NCI-H748 treated with DMSO at 0.1 percent for 48 hours (cell line): ENCODE measurements at places on chromosomes 2 and 18.

DNA sequence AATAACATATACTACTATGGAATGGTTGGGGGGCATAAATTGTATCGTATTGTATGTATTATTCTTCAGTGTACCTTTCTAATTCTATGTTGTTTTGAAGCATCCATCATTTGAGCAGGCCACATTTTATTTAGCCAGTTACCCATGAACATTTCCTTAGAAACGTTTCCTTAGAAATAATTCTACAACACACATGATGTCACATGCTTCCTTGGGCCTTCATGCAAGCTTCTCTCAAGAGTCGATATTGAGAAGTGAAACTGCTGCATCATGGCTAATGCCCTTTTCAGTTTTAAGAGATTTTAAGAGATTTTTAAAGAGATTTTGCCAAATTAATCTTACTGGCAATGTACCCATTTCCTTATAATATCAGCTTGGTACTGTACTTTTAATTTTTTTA, 63.9 kb downstream of the ALPK2 start:
- no peak for DNase-seq

- no peak for DNase-seq
These were observed 29.8 kb downstream of the TSHZ1 start for GRCh38 chr18:75240433-75240832.

DNA sequence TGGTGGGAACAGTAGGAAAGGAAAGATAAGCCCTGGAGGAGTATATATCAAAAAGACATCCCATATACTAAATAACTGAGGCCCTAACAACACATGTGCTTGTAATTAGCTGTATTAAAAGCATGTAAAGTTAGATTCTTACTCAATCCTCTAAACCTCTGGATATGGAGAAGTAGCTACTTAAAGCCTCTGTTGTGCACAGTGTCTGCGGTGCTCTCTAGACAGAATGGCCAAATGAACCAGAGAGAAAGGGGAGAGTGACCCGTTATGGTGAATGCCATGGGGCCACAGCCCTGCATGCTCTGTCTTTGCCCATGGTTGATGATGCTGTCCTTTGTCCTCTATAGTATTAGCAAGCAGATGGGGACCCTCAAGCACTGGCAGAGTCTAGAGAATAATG, 104.4 kb upstream of the SLC8A1 start:
- no peak for DNase-seq

- no peak for DNase-seq
These were observed 41.6 kb downstream of the MGAT5 start for GRCh38 chr2:134295441-134295840.

DNA sequence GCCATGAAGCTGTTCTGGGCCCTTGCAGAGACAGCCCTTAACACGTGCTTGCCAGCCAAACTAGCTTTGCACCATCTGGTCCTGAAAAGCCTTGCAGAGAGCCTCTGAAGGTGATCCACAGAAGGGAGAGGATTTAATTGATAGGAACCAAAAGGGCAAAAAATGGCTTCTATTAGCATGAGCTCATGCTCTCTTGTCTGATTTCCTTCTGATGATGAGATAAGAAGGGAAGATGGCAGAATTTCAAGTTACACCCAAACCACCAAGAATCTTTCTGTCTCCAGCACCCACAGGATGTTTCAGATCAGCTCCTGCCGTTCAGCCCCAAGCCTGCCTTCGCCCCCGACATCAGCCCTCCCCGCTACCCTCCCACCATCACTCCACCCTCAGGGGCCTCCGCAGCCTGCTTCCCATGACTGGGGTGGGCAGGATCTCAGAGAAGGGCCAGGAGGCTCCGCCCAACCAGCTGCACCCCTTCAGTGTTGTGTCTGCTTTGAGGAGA, 23.4 kb upstream of the GLI2 start:
- no peak for DNase-seq

DNA sequence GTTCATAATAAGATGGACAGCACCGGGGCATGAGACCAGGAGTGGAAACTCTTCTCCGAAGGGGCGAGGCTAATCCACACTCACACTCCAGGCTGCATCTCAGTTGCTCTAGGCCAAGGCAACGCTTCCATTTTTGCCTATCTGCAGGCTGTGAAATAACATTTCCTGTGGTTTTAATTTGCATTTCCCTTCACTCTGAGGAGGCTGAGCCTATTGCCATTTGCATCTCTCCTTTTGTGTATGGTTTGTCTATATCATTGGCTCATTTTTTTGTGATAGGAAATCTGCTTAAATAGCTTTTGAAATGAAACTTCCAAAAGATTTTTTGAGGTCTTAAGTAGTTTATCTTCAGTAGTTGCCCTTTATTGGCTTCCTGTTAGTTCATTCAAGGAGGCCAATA, 57.6 kb downstream of the TPGS2 start:
- DNase-seq = no peak

GRCh38 chr2:28150236-28150915, 242.3 kb upstream of the FOSL2 start:
- DNase-seq = no peak

GRCh38 chr18:8121101-8121500, 488.1 kb upstream of the RAB12 start:
- DNase-seq = no peak

- DNase-seq = no peak
These were observed 33.2 kb downstream of the RAPH1 start for GRCh38 chr2:203501873-203502272.

GRCh38 chr2:108613261-108614042, 79.2 kb downstream of the LIMS1 start:
- no peak for DNase-seq

GRCh38 chr2:176158186-176158591, 1.1 kb downstream of the HOXD3 start:
- peak; percentile 71 for DNase-seq

DNA sequence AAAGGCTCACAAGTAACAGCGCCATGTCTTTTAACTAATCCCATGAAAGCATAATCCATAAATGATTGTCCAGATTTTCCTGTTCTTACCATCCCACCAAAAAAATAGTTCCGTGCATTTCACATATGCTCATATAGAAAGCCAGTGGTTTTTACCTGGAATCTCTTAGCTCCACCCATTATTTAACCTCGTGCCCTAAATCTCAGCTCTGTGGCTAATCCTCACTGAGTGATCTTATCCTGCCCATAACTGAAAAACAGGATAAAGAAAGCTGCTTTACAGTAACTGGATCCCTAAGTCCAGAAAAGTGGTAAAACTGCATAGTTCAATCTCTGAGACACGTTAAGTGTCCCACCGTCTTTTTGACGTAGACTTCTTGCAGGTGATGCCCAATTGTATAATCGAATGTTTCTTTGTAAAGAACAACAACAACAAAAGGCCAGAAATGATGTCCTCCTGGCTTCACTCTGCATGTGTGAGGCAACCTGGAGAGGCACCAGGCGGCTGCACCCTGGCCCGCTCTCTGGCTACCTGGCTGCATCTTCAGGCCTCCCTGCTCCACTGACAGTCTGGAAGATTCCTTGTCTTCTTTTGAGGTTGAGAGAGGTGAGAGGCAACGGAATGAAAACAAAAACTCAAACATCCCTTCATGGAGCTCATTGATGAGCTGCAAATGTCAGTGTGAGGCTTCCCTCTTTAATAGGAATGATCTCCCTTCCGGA, 38.6 kb downstream of the FEZ2 start:
- no peak for DNase-seq

GRCh38 chr18:22542406-22542835, 124.7 kb upstream of the CTAGE1 start:
- DNase-seq = no peak

DNA sequence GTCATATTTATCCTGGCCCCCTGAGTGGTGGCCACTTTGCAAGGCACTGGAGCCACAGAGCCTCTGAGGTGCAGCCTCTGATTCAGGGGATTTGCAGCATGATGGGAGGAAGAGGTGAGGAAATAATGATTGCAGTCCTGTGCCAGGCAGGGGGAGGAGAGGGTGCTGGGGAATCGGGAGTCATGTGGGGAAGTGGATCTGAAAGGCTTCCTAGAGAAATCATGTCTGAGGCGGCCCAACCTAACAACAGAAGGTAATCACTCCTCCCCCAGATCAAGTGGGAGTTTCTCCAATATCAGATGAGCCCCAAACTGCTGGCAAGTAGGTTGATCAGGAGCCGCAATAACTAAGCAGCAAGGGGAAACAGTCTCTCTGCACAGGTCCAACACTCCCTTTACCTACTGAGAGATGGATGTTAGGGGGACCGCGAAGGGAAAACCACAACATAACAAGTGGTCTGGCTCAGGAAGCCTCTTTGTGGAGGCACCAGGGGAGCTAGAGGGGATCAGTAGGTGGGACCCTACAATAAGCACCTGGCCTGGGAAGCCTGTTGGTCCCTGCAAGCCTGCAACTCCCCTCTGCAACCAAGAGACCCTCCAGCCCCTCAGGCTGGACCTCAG, 71.8 kb upstream of the NPAS2 start:
- DNase-seq = no peak

- no peak for DNase-seq
These were observed 4.7 kb upstream of the KCNE4 start for GRCh38 chr2:223047260-223047761.

- no peak for DNase-seq
These were observed 236.5 kb downstream of the CELF4 start for GRCh38 chr18:37328946-37329719.

- DNase-seq = no peak
These were observed 9.8 kb downstream of the ARID5A start for GRCh38 chr2:96546321-96546720.

DNA sequence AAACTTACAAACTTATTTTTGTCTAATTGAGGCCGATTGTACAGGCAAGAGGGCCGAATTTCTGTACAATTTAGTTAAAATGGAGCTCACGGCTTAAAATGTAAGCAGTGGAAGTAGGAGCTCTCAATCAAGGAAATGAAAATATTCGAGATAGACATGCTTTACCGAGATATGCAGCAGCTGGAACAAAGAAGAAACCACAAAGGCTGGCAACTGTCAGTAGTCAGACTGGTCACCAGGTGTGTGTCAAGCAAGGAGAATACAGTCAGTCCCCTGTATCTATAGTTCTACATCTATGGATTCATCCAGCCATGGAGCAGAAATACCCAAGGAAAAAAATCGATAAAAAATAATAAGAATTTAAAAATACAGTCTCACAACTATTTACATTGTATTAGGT, 122.6 kb downstream of the WDSUB1 start:
- DNase-seq = no peak
